ENCODE measurements at places on chromosomes 12 and 14.

- no peak for DNase-seq
These were observed 6.5 kb upstream of the AQP2 start for GRCh38 chr12:49944046-49944445.

GRCh38 chr12:83700838-83701237, 1014.1 kb downstream of the TMTC2 start:
- DNase-seq, result no peak

DNA sequence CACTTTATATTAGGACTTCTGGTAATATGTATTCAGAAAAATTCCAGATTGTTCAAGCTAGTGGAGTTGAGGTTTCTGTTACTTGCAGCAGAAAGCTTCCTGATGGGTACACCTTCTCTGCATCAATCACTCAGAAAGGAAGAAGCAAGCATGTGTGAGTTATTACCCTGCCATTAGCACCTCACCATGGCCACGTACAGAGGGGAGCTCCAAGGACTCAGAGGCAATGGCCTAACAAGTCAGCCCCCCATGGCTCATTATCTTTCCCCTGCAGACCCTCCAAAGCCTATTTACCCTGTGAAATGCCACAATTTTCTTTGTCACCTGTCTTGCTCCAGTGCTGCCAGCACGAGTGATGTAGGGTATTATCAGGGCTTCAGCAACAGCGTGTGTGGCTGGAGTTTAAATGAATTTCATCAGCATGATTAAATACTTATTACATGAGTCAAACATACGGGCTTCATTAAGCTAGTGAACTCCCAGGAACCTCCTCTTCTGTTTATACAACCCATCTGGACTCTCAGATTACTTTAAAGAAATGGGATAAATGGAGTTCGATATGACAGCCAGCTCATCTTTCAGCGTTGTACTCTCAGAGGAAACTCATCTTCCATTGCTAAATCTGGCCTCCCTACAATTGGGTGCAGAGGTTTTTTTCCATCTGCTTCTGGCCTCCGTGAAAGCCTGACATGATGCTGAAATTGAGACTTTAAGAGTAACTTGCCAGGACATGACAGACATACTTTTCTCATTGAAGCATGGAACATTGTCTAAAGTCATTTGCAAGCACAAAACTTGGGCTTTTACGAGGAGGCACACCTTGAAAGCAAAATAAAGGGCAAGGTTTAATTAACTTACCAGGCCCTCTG, 135.9 kb downstream of the TMEM30B start:
- no peak for DNase-seq

DNA sequence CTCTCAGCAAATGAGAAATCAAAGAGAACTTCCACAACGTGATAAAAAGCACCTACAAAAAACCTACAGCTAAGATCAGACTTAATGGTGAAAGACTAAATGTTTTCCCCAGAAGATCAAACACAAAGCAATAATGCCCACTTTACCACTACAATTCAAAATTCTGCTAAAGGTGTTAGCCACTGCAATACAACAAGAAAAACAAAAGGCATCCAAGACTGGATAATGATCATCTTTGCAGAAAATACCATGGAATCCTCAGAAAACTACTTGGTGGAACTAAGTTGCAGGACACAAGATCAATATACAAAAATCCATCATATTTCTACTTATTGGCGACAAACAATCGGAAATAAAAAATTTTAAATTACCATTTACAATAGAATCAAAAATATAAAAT, 6.5 kb downstream of the DDX24 start:
- no peak for DNase-seq

- DNase-seq, result no peak
These were observed 4.6 kb upstream of the OTUB2 start for GRCh38 chr14:94021416-94022157.

DNA sequence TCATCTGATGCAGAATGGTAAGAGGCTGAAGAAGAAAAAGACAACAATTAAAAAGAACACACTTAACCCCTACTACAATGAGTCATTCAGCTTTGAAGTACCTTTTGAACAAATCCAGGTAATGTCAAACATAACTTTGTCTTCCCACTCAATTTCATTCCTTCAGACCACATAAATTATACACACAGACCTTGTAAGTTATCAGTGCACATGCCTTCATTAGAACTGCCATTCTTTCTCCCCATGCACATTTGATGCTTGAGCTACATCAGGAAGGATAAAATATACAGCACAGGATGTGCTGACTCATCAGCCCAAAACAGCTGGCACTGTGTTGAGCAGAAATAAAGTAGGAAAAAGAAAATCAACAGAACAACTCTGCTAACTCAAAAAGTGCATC, 246.7 kb downstream of the PAWR start:
- no peak for DNase-seq

DNA sequence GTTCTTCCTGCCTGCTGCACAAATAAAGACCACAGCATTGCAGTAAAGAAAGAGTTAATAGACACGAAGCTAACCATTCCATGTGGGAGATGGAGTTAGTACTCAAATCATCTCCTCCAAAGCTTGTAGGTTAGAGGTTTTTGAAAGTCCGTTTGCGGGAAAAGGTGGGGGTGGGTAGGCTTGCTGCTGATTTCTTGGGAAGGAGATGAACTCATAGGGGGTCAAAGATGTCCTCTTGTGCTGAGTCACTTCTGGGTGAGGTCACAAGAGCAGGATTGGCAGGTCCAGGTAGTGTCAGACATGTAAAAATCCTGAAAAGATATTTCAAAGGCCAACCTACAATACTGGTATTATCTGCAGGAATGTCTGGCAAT, 66.4 kb downstream of the PTHLH start:
- DNase-seq, result no peak

- DNase-seq, result no peak
These were observed 325.1 kb upstream of the DCN start for GRCh38 chr12:91507754-91508153.

DNA sequence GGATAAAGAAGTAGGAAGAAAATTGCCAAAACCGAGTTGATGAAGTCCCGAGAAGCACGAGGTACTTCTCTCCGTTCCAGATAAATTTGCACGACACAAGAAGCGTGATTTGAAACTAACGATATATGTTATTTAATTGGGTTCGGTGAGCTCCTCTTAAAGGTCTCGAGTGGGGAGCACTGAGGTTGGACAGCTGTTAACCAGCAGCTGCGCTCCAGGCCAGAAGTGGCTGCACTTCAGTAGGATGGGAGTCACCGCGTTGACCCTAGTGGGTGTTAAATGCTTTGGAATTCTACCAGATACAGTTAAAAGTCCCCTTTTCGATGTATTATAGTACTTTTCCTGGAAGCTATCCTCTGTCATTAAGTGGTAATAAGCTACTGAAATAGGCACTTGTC, 953 bp upstream of the DCAF5 start:
- DNase-seq, result no peak

GRCh38 chr12:76106631-76107030, 22.1 kb upstream of the NAP1L1 start:
- DNase-seq, result no peak

DNA sequence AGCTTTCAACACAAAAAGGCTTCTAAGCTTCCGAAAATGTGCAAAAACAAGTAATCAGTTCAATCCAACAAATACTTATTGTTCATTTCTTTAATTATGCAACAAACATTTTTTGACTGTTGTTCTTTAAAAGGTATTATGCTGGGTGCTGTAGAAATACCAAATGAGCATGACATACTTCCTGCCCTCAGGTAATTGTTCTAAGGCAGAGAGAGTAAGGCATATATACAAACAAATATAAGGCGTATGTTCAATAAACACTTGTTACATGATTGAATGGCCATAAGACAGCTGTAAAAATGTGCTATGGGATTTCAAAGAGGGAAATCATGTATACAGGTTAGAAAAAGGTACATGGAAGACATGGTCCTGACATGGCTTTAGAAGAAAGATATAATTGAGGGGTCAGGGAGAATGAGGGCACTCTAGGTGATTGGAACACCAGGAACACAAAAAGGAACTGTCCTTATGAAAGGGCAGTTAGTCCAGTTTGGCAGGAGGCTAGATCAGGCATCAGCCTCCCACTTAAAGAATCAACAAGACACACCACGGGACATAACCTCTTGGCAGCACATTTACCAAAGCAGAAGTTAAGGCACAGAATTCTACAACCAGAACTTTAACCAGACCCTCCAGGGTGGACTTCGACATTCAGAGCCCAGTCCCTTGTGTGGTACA, 135.8 kb upstream of the SCAF11 start:
- no peak for DNase-seq

DNA sequence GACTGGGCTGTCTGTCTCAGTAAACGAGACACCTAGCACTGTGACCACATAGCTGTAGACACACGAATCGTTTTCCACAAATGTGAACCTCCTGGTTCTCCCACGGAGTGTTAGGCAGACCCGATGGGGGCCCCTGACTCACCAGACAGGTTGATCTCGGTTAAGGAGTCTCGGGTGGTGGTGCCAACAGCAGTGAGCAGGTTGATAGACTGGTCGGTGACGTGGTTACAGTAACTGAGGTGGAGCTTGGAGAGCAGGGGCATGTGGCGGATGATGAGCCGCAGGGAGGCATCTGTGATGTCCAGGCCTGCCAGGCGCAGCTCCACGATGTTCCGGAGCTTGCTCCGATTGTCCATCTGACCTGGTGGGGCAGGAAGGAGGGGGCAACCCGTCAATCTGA, 39.8 kb downstream of the RNF34 start:
- DNase-seq, result no peak

- DNase-seq, result no peak
These were observed 95.7 kb downstream of the PDE3A start for GRCh38 chr12:20463913-20464524.

GRCh38 chr14:59832653-59833294, 37.8 kb downstream of the RTN1 start:
- DNase-seq, result no peak

DNA sequence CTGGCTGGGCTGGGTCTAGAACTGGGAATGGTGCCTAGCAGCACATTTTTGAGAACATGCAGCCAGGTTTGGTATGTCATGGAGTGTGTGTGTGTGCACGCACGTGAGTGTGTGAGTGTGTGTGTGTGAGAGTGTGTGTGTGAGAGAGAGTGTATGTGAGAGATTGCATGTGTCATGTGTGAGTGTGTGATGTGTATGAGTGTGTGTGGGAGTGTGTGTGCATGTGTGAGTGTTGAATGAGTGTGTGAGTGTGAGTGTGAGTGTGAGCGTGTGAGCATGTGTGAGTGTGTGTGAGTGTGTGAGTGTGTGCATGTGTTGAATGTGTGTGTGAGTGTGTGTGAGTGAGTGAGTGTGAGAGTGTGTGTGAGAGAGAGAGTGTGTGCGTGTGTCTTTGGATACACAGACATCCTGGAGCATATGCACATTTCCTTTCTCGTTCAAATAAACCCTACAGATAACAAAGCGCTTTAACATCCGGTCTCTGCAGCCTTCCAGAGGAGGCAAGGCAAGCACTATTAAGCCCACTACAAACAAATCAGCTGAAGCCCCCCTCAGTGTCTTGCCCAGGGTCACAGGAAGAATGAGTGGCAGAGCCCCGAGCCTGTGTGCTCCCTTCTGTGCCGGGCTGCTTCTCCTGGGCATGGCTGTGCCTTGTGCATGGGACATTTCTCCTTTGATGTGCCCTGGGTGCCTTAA, 108.7 kb upstream of the ETV6 start:
- DNase-seq, result no peak

DNA sequence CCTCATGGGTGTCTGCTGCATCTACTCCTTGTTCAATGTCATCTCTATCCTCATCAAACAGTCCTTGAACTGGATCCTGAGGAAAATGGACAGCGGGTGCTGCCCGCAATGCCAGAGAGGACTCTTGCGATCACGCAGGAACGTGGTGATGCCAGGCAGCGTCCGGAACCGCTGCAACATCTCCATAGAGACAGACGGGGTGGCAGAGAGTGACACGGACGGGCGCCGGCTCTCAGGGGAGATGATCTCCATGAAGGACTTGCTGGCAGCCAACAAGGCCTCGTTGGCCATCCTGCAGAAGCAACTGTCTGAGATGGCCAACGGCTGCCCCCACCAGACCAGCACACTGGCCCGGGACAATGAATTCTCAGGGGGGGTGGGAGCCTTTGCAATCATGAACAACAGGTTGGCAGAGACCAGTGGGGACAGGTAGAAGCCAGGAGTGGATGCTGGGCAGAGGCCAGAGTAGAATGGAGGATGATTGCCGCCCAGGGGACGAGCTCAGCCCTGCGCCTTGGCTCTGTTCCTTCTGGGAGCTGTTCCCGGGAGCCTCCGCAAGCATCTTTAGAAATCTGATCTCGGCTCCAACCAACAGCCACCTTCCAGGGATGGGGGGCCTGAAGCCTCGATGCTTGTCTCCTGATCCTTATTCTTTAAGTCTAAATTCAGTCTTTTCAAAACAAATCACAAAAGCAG, 71.6 kb upstream of the PSMC1 start:
- DNase-seq, result no peak

- no peak for DNase-seq
These were observed 194.9 kb upstream of the RMST start for GRCh38 chr12:97267594-97268202.

- DNase-seq, result no peak
These were observed 320.1 kb upstream of the RTL1 start for GRCh38 chr14:101223561-101224162.

DNA sequence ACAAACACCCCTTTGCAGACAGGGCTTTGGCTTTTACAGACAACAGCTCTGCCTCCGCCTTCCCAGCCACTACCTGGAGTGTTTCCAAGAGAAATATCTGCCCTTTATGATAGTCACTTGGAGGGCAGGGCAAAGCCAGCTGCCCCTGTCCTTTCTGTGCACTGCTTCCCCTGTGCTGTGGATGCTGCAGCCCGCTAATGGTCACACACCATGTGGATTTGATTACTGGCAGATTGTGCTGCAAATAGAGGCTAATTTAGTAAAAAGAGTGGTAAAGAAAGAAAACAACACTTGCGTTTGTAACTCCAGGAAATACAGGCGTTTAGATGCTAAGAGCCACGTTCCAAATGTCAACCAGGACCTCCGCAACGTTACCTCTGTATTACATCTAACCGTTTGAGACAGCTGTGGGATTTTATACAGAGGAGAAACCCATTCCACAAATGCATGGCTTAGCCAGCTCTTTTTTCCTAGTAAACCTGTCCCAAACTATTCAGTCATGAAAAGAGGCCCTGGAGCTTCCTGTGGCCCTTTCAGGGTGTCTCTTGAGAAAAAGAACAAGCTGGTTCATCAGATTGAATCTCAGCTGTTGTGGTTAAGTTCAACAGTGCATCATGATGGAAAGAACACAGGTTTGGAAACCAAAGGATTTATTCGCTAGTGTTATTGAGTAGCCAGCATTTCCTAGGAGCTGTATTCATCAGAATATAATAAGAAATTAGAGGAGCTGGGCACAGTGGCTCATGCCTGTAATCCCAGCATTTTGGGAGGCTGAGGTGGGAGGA, 30.1 kb upstream of the PWP1 start:
- no peak for DNase-seq

- DNase-seq, result no peak
These were observed 9.2 kb downstream of the EXOC3L4 start for GRCh38 chr14:103103461-103104388.

GRCh38 chr12:45138609-45139008, 77.3 kb upstream of the ANO6 start:
- no peak for DNase-seq

- DNase-seq, result no peak
These were observed 22.6 kb upstream of the DRAM1 start for GRCh38 chr12:101854747-101855146.

GRCh38 chr12:118781692-118782091, 199.6 kb upstream of the SRRM4 start:
- no peak for DNase-seq

- DNase-seq, result no peak
These were observed 451.2 kb downstream of the RPS29 start for GRCh38 chr14:49134940-49135339.

GRCh38 chr12:104815935-104816334, 142.2 kb downstream of the SLC41A2 start:
- no peak for DNase-seq

- no peak for DNase-seq
These were observed 246.4 kb downstream of the RPL10L start for GRCh38 chr14:46404865-46405811.

- DNase-seq, result no peak
These were observed 243.5 kb upstream of the DAAM1 start for GRCh38 chr14:58944968-58945356.

All from immature natural killer cell (primary cell).